Fibroblast of gingiva (primary cell): ENCODE measurements at places on chromosomes 2 and 18.
A peak's percentile ranks its signal among the peaks of the same experiment; 100 is the strongest.

GRCh38 chr18:64401268-64402060, 252.6 kb upstream of the LINC00305 start:
- no peak for DNase-seq

DNA sequence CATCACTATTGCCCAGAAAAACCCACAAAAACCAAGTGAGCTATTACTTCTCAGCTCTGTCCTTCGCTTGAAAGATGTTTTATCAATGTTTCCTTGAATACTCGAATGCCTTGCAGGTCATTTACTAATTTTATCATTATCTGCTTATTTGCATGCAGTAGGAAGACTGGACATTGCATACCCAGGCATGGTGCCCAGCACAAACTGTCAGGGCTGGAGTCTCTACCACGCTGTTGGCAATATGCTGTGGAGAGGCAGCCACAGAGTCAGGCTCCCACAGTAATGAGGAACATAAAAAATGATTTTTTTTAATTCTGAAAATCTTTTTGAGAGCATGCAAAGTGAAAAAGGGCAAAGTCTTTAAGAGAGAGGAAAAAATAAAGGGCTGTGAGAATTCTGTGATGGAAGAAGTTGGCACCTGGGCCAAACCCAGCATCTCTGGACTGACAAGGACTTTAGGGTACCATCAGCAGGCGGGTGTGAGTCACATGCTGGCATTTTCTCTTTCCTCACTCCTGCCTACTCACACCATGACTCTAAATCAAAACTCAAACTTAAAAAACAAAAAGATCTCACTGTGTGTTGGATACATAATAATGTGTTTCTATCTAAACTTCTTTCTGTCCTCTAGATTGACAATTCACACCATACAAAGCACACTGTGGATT, 709.8 kb upstream of the FANCL start:
- DNase-seq: no peak

DNA sequence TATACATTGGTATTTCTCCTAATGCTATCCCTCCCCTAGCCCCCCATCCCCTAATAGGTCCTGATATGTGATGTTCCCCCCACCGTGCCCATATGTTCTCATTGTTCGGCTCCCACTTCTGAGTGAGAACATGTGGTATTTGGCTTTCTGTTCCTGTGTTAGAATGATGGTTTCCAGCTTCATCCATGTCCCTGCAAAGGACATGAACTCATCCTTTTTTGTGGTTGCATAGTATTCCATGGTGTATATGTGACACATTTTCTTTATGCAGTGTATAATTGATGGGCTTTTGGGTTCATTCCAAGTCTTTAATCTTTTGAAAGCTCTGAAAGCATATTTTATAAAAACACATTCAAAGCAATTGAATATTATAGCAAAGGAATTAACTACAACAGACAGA, 1169.4 kb upstream of the ZEB2 start:
- DNase-seq: no peak

GRCh38 chr18:47050468-47050867, 15.0 kb upstream of the ELOA2 start:
- DNase-seq: peak; percentile 52

DNA sequence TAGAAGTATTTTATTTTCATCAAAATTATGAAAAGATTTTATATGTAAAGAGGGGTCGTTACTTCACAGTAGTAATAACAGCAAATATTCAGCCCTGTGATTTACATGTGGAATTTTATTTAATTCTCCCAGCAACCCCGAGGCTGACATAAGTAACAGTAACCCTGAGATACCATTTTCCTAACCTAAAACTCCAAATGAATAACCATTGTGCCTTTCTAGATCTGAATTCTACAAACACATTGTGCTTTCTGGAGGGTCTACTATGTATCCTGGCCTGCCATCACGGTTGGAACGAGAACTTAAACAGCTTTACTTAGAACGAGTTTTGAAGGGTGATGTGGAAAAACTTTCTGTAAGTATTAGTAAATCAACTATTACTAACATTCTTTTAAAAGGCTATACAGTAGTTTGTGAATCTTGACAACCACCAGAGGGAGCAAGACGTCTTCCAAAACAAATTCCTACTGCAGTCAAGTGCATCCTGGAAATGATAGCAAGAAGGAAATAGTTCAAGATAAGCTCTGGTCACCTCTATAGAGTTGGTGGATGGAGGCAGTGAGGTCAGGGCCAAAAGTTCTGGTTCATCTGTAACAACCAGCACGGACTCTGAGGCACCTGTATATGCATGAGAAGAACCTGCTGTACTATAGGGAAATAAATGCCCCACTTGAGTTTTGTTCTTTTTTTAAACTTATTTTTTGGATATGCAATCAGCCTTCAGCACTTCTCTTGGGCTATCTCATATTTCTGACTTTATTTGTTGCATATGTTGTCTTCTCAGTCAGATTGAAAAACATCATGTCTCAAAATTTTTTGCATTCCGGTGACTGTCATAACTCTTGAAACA, 37.4 kb downstream of the ACTR2 start:
- DNase-seq: peak; percentile 81

DNA sequence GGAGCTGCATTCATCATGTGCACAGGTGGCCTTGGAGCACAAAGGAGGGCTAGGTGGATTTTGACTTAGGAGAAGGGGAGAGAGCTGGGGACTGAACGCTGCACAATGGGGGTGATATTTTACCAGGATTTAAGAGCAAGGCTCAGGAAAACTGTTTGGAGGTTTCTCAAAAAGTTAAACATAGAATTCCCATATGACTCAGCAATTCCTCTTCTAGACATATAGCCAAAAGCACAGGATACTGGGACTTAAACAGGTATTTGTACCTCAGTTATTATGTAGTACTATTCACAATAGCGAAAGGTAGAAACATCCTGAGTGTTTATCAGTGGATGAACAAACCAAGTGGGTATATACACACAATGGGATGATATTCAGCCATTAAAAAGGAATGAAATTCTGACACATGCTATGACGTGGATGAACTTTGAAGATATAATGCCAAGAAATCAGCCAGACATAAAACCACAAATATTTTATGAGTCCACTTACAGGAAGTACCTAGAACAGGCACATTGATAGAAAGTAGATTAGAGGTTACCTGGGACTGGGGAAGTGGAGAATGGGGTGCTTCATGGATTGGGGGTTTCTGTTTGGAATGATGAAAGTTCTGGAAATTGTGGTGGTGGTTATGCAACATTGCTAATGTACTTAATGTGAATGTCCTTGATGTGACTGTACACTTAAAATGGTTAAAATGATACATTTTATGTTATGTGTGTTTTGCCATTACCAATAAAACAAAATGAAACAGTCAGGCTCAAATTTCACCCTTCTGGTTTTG, 216.9 kb downstream of the HAUS1 start:
- DNase-seq: peak; percentile 42

DNA sequence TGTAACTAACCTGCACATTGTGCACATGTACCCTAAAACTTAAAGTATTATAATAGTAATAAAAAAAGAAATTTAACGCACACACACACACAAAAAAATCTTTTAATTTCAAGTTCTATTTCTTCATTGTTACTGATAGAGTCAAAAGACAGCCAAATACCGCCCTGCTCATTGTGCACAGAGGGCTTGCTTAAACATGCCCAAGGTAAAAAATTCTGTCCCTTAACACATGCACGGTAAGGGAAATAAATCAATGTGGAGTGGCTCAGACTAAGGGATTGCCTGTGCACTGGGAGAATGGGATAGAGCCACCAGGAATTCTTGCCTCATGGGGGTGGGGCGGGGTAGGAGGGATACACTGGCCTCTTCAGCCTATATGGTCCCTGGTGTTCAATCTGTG, 468.0 kb downstream of the NUP35 start:
- DNase-seq: no peak

- peak; percentile 96 for DNase-seq
Observed at GRCh38 chr2:216596236-216596979, 36.8 kb upstream of the IGFBP2 start.

GRCh38 chr2:181784556-181784955, 104.2 kb upstream of the NEUROD1 start:
- no peak for DNase-seq

- DNase-seq: no peak
Observed at GRCh38 chr2:195535911-195536522, 121.0 kb upstream of the SLC39A10 start.

- DNase-seq: no peak
Observed at GRCh38 chr2:70498054-70498453, 55.6 kb downstream of the TGFA start.

DNA sequence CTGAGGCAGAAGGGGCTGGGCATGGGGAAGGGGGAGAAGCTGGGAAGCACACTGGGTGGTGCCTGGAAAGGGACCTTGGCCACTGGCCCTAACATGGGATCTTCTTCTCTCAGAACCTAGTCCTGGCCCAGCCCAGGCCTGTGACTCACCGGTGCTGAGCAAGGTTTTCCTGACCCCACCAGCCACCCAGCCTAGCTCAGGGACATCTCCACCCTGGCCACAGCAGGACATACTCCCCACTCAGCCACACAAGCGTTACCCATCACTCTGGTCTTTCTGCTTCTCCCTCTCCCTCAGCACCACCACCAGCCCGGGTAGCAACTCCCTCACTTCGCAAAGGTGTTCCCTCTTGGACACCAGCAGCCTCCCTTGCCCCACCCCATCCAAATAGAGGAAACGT, 22.8 kb downstream of the TNS1 start:
- no peak for DNase-seq

DNA sequence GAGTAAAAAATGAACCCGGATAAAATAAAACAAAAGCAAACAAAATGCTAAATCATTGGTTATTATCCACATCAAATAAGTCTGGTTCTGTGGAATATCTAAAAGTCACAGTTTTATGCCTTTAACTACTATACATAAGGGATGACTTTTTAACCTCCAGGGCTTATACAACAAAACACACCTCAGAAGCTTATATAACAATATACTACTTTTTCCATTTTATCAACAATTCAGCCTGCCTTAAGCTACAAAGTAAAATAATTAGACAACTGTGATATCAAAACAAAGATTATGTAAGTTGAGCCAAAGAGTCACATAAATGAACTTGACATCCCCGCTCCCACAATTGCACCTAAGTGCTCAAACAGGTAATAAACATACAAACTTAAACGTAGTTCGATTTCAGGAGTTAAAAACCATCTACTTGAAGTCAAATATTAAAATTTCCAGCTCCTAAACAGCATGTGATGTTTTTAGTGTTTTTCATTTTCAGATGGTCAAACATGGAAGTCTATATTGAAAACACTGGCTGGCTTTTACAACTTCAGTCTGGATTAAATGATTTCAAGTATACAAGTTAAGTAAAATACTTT, 54.7 kb downstream of the ATIC start:
- no peak for DNase-seq

GRCh38 chr2:217685255-217685605, 317.6 kb downstream of the TNS1 start:
- peak; percentile 91 for DNase-seq

DNA sequence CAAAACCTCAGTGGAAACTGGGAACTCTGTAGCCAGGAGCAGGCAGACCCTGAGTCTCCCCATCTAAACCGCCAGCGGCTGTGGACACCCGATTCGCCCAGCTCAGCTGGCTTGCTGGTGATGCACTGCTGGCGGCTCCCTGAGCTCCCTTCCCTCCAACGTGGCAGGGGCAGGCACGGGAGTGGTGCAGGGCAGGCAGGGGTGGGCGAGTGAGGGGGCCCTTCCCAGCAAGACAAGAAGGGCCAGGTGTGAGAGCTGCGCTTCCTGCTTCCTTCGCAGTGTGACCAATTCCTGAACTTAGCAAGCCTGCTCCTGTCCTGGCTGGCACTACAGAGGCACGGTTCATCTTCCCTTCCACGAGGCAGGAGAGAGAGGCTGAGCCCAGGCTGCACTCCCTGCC, 12.3 kb upstream of the SEMA4C start:
- no peak for DNase-seq

- DNase-seq: no peak
Observed at GRCh38 chr2:72149556-72150156, 2.0 kb upstream of the CYP26B1 start.

- no peak for DNase-seq
Observed at GRCh38 chr18:55457028-55457427, 131.0 kb downstream of the TCF4 start.

- DNase-seq: no peak
Observed at GRCh38 chr18:56299740-56300139, 338.7 kb downstream of the TXNL1 start.

DNA sequence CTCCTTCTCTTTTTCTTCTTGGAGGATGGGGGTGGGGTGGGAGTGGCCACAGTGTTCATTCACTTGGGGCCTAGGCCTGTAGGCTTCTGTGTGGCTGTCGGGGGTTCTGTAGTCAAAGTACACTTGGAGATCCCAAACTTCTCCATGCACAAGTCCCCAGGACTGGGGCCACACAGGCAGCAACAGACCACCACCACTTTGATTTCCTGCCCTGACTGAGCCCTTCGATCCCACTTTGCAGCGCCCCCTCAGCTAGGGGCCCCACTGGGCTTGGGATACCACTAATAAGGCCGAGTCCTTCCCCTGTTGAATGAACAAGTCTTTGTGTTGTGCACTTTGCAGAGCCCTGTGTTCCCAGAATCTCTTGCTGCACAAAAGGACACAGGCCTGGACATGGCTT, 5.5 kb upstream of the TEX51 start:
- no peak for DNase-seq

- no peak for DNase-seq
Observed at GRCh38 chr2:120453635-120453998, 107.7 kb downstream of the INHBB start.

DNA sequence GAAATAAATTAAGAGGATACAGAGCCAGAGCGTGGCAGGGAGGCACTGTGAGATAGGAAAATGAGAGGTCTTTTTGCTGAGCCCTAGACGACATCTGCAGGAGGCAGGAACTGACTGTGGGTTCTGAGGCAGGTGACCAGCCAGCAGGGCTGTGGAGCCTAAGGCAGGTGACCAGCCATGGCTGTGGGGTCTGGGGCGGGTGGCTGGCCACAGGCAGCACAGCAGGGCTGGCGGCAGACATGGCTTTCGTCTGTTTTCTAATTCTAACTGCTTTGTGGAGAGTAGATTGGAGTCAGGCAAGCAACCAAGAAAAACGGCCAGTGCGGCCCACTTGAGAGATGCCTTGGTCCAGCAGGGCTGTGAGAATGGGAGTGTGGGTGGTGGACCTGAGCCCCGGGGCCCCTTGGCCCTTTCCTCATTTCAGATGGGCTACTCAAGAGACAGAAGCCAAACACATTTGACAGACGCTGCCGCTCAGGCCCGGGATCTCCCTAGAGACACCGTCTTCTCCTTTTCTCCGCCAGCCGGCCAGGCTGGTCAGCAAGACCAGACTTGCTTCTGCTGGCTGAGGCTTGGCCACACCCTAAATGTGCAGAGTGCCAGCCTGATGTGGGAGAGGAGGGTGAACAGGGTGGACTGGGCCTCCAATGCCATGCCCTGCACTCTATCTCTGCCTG, 19.7 kb upstream of the GNAL start:
- DNase-seq: no peak

- no peak for DNase-seq
Observed at GRCh38 chr18:55908901-55909366, 320.9 kb upstream of the TCF4 start.

- no peak for DNase-seq
Observed at GRCh38 chr2:30656079-30656478, 151.2 kb downstream of the CAPN13 start.

GRCh38 chr18:46407486-46408166, 249.4 kb downstream of the LOXHD1 start:
- DNase-seq: no peak

GRCh38 chr18:62486290-62486964, 36.4 kb upstream of the ZCCHC2 start:
- DNase-seq: no peak

GRCh38 chr2:240622060-240622411, 3.2 kb upstream of the GPR35 start:
- no peak for DNase-seq

- peak; percentile 61 for DNase-seq
Observed at GRCh38 chr2:29114946-29115609, at the start of gene CLIP4. Gene CLIP4, plus strand, starts transcription at chr2:29115415. Its CDS starts 5,974 bp downstream, at chr2:29121389.
